T-helper 9 cell (primary cell): ENCODE measurements at places on chromosomes 6 and 20.

DNA sequence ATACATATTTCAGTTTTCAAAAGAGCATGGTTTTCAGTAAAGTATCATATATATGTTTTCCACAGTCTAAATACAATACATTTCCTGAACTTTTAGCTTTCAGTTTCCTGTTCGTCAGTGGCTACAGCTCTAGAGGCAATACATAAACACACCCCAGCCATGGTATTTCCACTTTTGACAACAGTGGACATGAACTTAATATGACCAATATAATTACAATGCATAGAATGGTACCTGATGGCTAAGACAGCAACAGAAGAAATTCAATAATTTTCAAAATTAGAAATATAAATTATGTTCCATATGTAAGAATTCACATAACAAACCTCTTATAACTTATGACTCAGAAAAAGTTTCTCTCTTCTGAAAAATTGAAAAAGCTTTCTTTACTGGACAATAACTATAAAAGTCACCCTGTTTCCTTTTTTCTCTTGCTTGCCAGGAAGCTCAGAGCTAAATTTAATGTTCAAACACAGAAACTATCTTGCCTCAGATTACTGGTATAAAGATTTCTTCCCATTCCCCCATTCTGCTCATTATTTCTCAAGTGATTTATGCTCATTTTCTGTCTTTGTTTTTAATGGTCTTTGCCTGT is 19.2 kb downstream of the FKBP5 start:
- no peak for DNase-seq

- no peak for DNase-seq
These were observed 9.3 kb downstream of the ANGPT4 start for GRCh38 chr20:906703-907270.

GRCh38 chr6:27889628-27890444 is 22.4 kb downstream of the OR2B2 start:
- DNase-seq: no peak

DNA sequence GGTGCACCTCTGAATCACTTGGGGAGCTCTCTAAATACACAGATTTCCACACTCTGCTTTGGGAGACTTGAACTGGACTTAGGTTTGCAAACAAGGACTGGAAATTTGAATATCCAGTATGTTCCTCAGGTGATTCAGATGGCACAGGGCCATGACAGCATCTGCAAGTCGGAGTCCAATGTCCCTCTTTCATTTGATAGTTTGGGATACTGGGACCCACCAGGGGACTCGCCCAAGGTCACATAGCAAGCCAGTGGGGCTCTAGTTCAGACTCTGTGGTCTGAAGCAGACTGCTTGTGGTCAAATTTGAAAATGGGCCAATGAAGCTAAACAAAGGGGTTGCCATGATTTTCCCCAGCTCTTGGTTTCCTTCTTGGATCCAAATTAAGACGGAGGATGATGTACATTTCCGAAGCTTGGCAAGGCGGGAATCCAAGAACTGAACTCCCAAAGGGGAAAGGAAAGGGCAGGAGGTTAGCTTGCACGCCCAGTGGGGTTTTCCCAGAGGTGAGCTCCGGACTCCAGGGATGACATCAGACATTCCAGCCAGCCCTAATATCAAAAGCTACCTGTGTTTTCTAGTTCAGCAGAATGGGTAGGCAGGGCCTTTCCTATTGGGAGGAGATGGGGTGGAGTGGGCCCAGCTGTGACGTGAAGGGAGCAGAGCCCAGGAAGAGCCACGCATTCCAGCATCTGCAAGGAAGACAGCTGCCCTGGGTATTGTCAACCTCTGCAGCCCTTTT is 3.4 kb upstream of the SYS1 start:
- no peak for DNase-seq

- no peak for DNase-seq
These were observed 132.9 kb downstream of the PRDM13 start for GRCh38 chr6:99739526-99739925.

DNA sequence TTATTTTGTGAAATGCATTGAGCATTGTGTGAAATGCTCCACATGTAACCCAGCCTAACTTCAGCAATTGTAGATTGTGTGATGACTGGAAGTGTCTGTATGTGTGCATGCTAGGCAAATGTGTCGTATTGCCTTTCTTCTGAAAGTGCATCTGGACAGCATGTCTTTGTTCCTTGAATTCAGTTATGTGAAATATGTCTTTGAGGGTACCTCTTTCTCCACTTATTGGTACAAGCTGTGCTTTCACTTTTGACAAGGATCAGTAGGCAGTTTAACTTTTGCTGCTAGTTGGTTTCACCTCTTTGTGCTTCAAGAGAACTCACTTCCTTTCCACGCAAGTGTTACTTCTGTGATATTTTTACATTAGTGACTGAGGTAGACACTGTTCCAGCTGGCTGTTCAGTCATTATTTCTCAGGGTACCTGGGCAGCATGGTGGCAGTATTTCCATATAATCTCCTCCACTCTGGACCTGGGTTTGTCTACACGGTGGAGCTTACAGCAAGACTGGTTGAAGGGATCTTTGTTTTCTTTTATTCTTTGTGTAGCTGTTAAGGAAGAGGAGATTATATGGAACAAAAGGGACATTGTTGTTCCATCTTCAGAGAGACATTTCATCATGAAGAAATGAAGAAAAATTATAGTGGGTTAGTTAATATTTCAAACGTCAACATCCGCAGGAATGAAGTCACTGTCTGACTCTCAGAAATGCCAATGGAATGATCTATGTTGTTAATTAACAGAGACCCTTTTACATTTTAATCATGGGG is 175.4 kb downstream of the UTRN start:
- no peak for DNase-seq

DNA sequence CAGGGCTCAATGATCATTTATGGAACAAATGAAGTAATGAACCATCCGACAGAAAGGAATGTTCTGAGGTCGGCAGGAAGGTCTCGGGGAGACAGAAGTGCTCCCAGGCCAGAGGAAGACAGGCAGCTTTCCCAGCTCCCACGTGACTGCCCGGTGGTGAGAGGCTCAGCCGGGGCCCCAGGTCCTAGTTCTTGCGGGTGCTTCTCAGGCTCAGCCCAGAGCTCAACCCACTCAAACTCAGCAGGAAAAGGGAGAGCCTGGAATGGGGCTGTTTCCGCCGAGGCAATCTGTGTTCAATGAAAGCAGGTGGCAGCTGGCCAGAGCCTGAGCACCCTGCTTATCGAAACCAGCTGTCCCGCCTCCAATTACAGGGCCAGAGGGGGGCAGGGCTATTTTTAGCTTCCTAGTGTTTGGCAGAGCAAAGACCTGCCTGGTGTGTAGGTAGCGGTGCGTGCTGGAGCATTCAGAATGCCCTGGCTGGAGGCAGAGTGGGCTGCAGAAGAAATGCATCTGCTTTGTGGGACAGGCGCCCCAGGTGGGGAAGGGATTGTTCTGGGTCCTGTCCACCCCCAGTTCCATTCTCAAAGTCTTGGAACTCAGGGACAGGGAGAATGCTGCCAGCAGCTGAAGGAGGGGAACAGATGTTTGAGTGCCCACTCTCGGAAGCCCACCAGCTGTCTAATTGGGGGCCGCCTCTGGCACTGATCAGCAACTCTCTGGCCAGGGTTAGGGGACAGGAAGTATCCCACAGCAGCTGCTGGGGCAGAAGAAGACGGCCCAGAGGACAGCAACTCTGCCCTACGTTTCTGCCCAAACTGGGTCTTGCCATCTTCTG is 145.1 kb downstream of the PREX1 start:
- DNase-seq: no peak

DNA sequence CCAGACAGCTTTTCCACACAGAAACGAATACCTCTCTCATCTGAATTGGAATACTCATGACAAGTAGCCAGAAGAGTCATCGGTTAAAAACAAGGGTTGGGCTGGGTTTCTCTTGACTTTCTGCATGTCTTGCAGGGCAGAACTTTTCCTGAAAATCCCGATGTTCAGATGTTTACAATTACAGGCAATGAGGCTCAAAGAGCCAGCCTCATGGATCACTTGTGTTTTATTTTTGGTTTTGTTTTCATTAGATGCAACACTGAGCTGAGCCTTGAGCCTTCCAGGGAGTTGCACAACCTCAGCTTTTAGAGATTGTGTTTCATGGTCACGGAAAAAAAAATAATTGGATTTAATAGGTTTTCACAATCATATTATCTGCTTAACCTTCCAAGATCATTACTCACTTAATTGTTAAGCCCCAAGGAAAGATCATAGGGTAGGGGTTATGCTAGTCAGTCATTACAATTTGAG is 288.1 kb upstream of the PRDM1 start:
- no peak for DNase-seq

GRCh38 chr6:108632441-108632840 is 71.7 kb downstream of the FOXO3 start:
- no peak for DNase-seq
